ENCODE measurements at places on chromosomes 5 and 9. TPM values are rescaled to one million over a fixed set of nuclear protein-coding genes. Genes with fewer than 3 reads are reported as not detected.
A peak's percentile ranks its signal among the peaks of the same experiment; 100 is the strongest.

Gene FNIP1
- 53.9 TPM for total RNA-seq

Gene MYMK
- total RNA-seq = not detected

DNA sequence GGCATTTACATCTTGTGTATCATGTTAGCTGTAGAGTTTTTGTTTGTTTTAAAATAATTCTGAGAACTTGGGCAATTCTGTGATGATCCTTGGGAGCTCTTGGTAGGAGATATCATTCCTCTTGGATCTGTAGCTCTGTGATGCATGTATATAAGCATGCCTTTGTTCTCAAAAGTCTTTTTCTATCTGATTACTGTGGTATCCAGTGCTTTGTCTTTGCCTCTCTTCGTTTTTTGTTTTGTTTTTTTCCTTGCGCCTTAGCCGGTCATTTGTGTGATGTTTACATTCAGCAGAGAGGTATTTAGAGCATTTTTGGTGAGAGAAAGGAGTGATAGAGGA, 110.0 kb downstream of the PAM start:
- DNase-seq = no peak

DNA sequence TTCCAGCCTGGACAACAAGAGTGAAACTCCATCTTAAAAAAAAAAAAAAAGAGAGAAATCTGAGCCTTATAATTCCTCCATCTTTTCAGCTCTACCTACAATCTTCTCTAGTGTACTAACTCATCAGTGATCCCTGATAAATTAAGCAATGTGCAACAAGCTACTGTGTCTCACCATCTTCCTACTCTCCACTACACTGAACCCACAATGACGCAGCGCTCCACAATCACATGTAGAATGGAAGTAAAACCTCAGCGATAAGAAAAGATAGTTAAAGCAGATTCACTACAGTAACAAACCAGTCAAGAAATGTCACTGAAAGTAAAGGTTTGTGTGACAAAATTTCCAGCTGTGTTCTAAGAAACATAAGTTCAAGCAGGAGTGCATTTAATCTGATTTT, 13.5 kb downstream of the ABCA1 start:
- DNase-seq = no peak

- no peak for DNase-seq
Measured at GRCh38 chr9:38035873-38036272, 33.2 kb downstream of the SHB start.

Gene FANCG
- 15.7 TPM for total RNA-seq

GRCh38 chr9:12846035-12846434, 71.2 kb downstream of the LURAP1L start:
- no peak for DNase-seq

Gene ST8SIA4
- total RNA-seq = 0.93 TPM

DNA sequence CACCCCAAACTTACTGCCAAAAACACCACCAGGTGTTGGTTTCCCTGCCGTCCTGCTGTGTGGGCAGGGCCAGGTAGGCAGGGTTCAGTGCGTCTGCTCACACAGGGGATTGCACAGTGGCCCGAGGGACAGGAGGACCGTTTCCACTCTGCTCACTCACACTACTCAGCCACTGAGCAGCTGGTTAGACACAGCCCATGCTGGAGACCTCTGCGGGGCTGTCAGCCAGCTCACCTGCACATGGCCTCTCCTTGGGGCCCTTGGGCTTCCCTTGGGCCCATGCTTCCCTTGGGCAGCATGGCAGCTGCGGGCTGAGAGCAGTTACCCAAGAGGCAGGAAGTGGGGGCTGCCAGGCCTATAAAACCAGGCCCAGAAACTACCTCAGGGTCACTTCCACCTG, 79.0 kb downstream of the SYK start:
- no peak for DNase-seq

DNA sequence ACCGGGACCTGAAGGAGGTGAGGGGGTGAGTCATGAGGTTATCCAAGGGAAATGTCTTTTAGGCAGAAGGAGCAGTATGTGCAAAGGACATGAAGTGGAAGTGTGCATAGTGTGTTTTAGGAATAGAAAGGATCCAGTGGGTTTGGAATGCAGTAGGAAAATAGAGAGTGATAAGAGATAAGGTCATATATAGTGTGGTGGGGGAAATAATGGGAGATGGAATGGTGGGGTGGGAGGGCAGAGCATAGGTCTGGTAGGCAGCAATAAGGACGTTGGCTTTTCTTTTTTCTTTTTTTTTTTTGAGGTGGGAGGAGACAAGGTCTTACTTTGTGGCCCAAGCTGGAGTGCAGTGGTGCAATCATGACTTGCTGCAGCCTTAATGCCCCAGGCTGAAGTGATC, 17.8 kb downstream of the SNX24 start:
- DNase-seq = no peak

Gene ANKRD18B
- not detected for total RNA-seq

DNA sequence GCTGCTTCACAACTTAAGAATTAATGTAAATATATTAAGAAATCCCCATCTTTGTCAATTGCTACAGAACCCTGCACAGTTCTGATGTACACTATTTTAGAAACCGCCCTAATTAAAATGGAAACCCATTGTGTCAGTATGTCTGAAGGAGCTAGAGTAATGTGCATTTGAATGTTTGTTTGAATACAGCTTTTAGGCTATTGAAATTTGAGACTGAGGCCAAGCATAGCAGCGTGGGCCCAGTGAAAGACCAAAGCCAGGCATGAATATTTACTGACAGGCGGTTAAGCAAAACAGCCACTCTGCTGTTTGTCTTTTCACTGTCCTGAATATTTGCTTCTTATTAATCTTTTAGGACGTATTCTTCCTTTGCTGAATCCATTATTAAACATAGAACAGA, 252.3 kb downstream of the IZUMO3 start:
- DNase-seq = no peak

Gene ADAM19
- 0.39 TPM for total RNA-seq

- DNase-seq = no peak
Measured at GRCh38 chr9:104682642-104683041, 11.7 kb upstream of the OR13D1 start.

Gene ARL14EPL
- 0.11 TPM for total RNA-seq

DNA sequence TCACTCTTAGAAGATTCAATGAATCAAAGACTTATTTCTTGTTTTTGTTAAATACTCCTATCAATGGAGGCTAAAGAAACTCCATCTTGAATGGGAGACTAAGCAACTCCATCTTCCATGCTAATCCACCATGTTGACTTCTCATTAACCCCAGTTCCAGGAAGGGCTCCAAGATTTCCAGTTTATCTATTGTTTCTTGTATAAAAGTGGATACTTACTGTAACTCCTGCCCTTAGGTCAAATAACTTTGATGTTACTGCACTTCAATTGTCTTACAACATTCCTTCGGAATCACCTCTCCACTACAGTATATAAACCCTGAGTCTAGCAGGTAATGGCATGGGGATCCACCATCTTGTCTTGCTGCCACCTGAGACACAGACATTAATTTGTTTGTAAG, 63.0 kb downstream of the PUM3 start:
- DNase-seq = no peak

- DNase-seq = no peak
Measured at GRCh38 chr5:9507974-9508373, 37.9 kb downstream of the SEMA5A start.

GRCh38 chr9:137234758-137235423, 4.2 kb downstream of the SLC34A3 start:
- no peak for DNase-seq

Gene UBE2QL1
- 150 TPM for total RNA-seq

Gene PCDHGC4
- not detected for total RNA-seq

Gene SEMA6A
- total RNA-seq = 2.5 TPM

DNA sequence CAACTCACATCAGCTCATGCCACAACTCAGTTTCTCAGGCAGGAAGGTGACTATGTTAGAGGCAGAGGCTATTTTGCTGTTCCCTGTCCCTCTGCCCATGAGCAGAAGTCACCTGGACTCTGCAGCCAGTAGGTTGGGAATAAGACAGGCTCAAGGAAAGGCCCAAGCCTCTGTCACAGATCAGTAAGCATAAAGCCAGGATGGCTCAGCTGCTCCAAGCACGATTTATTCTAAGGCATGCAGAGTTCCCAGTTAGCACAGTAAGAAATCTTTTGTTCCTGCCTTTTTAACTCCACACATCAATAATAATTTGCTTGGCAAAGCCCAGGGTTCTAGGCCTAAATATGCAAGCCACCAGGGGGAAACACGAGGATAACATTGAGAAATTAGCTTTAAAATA, 249.0 kb upstream of the ADRA1B start:
- DNase-seq = no peak

- no peak for DNase-seq
Measured at GRCh38 chr9:91312717-91313325, 48.9 kb downstream of the AUH start.

DNA sequence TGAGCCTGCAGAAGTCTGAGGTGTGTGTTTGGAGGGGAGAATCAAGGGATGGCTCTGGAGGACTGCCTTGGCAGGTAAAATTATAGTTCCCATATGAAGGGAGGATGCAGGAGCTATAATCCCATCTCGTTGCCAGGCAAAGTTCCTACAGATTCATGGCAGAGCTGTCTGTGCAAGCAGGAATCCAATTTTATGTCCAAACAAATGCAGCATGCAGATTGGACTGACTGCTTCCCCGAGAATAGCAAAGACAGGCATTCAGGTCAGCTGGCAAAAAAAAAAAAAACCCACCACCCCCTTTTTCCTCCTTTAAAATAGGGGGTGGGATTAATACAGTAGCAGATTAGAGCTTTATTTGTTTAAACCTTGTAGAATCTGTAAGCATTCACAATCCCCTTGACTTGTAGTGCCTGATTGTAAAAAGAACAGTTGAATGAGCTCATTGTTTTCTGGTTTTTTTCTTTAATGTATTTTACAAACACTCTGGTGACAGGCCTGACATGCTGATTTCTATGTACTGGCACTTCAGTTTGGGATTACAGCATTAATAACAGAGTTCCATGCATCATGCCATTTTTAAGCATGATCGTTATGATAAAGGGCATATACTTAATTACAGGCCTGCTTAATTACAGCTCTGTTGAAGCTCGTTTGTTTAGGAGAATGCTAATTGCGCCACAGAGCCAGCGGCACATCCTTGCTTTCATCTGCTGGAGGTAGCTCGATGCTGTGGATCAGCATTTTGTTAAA, 141.4 kb upstream of the LMX1B start:
- no peak for DNase-seq

Gene MPDZ
- total RNA-seq = 28.7 TPM

DNA sequence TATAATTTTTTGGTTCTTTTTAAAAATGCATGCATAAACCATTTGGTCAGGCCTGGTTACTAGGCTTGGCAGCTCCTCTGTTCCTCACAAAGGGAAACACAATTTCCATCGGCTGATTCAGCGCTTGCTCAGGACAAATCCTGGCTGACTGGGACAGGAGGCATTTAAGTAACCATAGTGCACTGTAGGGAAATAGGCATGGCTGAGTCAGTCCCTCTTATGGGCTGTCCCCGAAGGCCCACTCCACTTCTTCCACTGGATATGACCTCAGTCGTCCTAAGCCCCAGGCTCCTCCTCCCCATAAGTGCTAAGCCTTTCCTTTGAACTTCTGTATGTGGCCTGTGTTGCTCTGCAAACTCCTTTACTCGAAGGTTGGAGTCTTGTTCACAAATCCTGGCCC, 71.2 kb upstream of the GLIS3 start:
- DNase-seq = no peak

DNA sequence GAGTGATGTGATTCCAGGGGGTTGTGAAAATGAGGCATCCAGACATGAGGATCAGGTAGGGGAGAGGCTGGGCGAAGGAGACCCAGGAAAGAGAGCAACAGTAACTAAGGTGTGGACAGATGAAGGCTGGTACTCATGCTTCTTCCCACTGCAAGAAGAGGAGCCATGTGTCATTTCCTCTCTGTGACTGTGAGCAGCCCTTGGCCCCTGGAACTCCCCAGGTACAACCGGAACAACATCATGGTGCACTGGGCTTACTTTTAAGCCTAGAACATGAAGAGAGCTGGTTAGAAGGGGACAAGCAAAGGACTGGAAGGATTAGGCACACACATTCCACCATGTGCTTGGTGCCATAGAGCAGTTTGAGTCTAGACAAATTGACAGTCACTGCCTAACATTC, 10.9 kb upstream of the IL12B start:
- DNase-seq = no peak

DNA sequence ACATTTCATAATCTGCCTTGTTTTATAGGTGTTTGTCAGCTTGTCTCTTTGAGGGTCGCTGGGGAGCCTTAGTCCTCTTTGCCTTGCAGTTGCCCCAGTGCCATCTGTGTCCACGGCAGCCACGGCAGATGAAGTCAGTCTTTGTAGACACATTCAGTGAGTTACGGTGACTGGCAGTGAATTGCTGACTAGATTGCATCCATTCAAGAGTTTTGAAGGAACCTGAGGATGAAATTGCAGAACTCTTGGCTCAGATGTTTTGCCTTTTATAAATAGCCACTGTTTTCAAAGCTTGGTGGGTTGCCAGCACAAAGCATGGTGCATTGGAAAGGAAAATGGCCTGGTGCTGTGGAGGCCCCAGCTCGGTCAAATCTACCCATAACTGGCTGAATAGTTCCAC, 125.6 kb downstream of the TRIO start:
- peak; percentile 44 for DNase-seq

Gene C9orf153
- total RNA-seq = 0.87 TPM

GRCh38 chr5:12659686-12660085, 755.4 kb upstream of the CTNND2 start:
- DNase-seq = no peak

DNA sequence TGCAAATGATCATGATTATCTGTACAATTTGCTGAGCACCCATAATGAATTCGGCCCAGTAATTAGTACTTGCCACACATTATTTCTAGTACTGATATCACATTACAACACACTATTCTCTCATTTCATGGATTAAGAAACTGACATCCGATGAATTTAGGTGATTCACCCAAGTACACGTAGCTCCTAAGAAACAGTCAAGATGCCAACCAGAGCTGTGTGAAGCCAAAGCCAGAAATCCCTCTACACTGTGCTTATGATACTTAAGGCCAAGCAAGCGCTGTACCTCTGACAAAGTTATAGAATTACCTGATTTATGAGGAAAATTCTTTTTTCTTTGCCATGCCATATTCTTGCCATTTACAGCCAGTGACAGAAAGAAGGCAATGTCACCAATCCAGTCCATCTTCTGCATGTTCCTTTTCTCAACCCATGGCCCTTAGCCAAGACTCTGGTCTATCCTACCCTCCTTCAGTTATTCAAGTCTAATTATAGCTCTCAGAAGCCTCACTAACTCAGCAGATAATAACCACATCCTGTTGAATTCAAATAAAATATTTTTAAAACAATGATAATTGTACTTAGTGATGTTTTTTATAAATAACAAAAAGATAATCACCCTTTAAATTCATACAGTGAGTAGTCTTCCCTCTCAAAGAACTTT, 74.3 kb upstream of the PTGER4 start:
- DNase-seq = no peak

- DNase-seq = no peak
Measured at GRCh38 chr9:119291554-119291953, 77.7 kb downstream of the BRINP1 start.

Gene OR13C3
- total RNA-seq = not detected

Gene ECM2
- total RNA-seq = 2.8 TPM

Measured in gastrocnemius medialis (tissue), 4 donors.